ENCODE measurements at places on chromosomes 7 and 10.
A peak's percentile ranks its signal among the peaks of the same experiment; 100 is the strongest.

DNA sequence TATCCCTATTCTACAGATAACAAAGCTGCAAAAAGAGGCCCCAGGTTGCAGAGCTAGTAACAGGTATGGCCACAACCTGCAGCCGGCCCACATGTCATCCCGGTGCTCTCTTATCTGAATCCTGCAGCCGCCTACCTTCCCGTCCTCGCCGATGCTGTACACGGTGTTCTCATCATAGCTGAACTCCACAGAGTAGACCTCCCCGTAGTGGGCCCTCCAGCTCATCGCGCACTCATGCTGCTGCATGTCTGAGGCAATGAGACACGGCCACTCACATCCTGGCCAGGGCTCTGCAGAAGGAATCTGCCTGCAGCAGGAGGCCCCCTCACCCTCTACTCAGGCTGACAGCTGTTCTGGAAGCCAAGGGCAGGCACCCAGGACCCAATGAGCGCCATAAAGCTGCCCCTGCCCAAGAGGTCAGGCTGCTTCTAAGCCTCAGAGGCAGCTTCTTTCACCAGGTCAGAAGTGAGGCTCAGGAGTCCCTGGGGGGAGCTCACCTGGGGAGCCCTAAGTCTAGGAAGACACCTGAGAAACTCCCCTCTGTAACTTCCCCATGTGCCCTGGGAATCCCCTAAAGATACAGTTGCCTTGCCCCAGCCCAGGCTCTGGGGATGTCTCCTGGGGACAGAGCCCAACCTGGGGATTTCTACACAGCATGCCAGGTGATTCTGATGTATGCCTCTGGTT lies 17.9 kb upstream of the CYREN start:
- no peak for DNase-seq

DNA sequence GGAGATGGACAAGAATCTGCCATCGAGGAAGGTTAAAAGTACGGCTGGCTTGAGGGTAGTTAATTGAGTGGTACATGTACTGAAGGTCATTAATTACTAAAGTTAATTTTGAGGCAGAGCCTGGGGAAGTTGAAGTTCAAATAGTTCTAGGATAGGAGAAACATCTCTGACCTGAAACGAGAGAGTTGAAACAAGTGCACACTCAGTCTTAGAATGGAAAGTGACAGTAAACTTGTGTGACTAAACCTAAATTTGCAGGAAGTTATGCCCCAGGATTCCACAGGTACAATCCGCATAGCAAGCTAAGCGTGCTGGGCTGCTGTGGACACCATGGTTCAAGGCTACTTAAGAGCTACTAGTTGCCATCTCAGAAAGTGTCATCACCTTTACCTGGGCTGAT lies 209.9 kb downstream of the CHCHD3 start:
- no peak for DNase-seq

DNA sequence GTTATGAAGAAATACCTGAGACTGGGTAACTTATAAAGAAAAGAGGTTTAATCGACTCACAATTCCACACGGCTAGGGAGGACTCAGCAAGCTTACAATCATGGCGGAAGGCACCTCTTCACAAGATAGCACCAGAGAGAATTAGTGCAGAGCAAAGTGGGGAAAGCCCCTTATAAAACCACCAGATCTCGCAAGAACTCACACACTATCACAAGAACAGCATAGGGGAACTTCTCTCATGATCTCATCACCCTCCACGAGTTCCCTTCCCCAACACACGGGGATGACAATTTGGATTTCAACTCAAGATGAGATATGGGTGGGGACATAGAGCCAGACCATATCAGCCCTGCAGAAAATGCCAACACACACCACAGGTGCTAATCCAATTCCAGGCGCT lies 218.7 kb downstream of the PARD3 start:
- DNase-seq, result peak; percentile 63

DNA sequence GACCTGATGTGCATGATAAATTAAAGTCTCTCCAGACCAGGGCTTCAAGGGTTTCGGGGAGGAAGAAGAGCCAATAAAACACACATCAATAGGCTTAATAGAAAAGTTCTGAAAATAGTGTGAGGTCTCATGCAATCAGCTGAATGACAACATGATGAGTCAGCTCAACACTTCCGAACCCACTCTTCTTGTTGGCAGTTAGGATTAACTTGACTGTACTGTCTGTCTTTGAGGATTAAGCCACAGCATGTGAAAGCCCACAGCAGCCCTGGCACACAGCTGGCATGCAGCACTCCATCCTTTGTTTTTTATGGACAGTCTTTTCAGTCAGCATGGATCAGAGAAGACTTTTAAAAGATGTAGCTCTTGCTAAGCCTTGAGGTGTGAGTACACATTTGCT lies 526.9 kb upstream of the VSTM2A start:
- DNase-seq, result no peak

DNA sequence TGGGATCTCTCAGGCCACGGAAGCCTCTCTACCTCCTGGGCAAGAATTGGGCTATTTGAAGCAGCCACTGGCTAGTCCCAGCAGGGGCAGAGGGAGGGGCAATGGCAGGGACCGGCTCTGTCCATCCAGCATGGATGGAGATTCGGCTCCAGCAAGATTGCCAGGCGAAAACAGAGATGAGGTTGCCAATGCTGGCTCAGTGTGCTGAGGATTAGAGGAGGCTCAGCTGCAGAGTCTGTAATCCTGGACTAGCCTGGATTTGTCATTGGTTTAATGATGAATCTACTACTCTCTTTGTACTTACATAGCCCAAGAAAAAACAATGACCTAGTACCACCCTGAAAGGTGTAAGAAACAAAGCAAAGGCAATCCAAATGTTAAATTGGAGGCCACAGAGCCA lies 112.2 kb upstream of the PDCD4 start:
- no peak for DNase-seq
